Dermis microvascular lymphatic vessel endothelial cell (primary cell): ENCODE measurements at places on chromosomes 3 and 15. TPM values are rescaled to one million over a fixed set of nuclear protein-coding genes. Genes with fewer than 3 reads are reported as not detected.

THSD4 gene
- total RNA-seq, result 13.1 and 25.4 TPM in 2 replicates

SNRPN gene
- total RNA-seq, result 74.5 and 95.1 TPM in 2 replicates

PTX3 gene
- 219 and 387 TPM in 2 replicates for total RNA-seq

CXCR6 gene
- total RNA-seq, result not detected in 2 replicates

GPR160 gene
- total RNA-seq, result 1.0 and 1.8 TPM in 2 replicates

PRKCD gene
- total RNA-seq, result 1.9 and 3.0 TPM in 2 replicates
